ENCODE measurements at places on chromosomes 1 and 21.

GRCh38 chr1:12128120-12128519 is 38.7 kb upstream of the TNFRSF1B start:
- no peak for DNase-seq

- DNase-seq, result no peak
Observed at GRCh38 chr1:220954321-220955075, 75.3 kb downstream of the HLX start.

DNA sequence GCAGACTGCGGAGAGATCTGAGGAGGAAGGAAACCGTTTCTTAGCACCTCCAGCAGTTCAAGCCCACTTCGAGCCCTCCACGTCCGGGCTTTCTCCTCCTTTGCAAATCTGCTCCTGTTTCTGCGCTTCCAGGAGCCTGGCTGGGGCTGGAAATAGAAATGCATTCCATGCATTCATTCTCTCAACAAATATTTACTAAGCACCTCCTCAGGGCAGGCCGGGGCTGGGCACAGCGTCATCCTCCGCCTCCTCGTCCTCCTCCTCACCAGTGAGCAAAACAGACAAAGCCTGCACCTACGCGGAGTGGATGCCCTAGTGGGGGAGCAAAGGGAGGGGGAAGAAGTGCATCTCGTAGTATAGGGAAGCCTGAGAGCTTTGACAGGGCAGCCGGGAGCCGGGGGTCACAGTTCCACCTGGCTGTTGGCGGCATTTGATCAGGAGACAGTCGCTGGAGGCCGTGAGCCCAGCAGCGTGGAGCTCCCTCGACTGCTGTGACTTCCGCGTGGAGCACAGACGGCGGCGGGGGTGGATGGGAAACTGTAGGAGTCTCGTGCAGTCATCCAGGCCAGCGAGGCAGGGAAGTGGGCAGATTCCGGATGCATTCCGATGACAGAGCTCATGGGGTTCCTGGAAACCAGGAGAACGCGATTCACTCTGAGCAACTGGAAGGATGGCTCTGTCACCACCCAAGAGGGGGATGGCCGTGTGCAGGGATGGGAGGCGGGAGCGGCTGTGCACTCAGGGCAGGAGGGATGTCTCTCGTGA is 93.5 kb downstream of the SIK1 start:
- DNase-seq, result no peak

- no peak for DNase-seq
Observed at GRCh38 chr1:156844102-156844501, 14.8 kb downstream of the INSRR start.

DNA sequence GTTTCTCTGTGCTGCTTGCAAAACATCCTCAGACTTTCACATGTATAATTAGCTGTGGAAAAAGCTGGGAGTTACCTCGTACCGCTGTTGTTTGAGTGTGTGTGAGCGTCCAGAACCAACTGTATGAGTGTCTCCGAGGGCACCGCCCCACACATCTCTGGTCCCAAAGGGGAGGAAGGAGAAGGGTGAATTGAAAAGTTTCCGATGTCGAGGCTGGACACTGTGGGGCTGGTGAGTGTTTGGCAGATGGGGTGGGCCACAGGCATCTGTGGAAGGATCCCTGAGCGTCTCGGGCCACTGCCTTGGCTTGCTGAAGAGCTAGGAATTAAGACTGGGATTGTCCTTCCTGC is 1.2 kb downstream of the ATP2B4 start:
- no peak for DNase-seq

DNA sequence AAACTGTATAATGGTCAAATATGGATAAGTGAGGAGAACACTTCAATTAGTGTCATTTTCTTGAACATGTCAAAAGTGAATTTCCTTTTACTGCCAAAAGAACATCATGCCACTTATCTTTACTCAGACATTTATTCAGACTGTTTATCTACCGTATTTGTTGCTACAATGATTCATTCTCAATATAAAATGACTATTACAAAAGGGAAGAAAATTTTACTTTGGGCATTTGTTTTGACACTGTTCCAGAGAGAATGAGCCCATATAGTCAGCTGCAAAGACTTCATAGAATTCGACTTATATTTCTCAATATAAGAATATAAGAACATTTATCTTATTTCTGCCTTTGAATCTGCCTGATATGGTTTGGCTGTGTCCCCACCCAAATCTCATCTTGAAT is 1699.1 kb downstream of the BRINP3 start:
- no peak for DNase-seq

- no peak for DNase-seq
Observed at GRCh38 chr1:32431736-32432400, 33.0 kb upstream of the ZBTB8B start.

DNA sequence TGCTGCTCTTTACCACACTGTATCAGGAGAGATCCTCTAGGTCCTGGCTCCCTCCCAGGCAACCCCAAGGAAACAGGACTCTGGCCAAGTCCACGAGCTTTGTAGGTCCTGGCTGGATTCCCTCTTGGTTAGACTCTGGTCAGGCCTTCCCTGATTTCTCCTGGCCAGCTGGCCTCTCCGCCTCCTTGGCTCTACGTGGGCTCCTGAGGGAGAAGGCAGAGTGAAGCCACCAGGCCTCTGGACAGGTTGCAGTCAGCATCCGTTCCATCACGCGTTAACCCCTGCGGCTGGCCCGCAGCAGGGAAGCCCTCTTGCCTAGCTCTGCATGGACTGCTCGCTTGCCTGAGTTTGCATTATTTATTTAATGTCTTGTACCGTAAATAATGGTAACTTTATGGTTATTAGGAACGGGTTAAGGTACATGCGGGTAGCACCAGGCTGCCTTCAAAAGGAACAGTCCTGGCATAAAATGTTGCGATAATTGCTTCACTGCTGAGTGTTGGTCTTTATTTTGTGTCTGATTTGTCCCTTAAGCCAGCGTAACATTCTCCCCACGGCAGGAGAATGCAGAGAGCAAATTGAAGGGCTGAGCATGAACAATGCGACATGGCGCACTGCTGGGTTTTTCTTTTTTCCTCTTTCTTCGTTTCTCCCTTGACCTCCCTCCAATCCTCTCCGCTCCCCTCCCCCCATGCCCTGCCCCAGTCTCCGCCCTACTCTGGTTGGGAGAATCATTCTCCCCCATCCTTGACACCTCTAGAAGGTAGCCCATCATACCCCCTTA is 100.3 kb downstream of the RNF220 start:
- no peak for DNase-seq

DNA sequence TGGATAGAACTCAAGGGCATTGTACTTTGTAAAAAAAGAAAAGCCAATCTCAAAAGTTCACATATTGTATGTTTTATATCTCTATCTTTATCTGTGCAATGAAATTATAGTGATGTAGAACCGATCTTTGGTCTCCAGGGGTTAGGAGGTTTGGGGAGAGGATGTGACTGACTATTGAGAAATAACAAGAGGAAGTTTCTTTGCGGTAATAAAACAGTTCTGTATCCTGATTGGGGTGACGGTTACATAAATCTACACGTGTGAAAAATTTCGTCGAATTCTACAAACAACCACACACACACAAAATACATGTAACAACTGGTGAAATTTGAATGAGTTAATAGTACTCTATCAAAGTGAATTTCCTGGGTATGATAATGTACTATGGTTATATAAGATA is 10.6 kb upstream of the OR2T33 start:
- DNase-seq, result no peak

GRCh38 chr1:110627764-110628163 is 21.6 kb upstream of the KCNA2 start:
- no peak for DNase-seq

GRCh38 chr1:184260382-184260781 is 126.4 kb upstream of the C1orf21 start:
- DNase-seq, result no peak

DNA sequence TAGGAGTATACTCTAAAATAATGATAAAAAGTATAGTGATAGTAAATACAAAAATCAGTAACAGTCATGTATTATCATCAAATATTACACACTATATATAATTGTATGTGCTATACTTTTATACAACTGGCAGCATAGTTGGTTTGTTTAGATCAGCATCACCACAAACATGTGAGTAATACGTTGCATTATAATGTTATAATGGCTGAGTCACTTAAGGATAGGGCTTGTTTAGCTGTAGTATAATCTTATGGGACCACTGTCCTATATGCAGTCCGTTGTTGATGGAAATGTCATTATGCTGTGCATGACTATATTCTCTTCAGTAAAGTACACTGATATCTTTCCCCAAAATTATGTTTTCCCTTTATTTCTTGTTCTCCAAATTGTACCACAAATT is 92.8 kb downstream of the LYPLAL1 start:
- no peak for DNase-seq

DNA sequence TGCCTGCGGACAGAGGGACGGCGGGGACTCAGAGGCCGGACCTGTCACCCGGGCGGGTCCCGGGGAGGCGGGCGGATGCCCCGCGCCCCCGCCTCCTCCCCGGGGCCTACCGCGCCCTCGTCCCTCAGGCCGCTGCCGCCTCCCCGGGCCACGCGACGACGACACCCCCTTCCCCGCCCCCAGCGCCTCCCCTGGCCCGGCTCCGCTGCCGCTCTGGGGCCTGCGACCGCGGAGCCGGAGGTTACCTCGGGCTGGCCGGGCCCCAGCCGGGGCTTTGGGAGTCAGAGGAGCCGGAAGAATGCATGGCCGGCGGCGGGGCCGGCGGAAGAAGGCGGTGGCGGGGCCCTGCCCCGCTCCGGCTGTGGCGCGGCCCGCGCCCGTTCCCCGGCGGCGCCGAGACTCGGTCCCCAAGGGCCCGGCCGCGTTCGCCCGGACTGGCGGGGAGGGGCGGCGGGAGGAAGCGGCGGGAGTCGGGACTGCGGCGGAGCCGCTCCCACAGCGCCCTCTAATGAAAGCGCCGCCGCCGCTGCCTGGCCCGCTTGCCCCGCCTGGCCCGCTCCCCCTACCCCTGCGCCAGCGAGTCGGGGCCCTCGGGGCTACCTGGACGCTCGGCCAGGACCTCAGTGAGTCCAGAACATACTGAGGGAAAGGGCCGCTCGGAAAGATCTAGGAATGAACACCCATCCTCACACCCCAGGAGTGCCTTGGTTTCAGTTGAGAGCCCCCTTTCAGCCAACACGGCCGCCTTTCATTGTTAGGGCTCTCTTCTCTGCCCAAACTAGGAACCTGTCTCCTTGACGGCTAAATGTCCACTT is at the start of gene LPGAT1:
Gene LPGAT1 (minus strand): TSS at position 436 of the 815 bp plus-strand sequence. CDS start 1,467 bp downstream, outside the sequence.
- DNase-seq, result peak; percentile 73

- peak; percentile 45 for DNase-seq
Observed at GRCh38 chr21:37564341-37564923, 197.9 kb downstream of the DYRK1A start.

- DNase-seq, result no peak
Observed at GRCh38 chr1:218633238-218633988, 288.3 kb downstream of the TGFB2 start.

DNA sequence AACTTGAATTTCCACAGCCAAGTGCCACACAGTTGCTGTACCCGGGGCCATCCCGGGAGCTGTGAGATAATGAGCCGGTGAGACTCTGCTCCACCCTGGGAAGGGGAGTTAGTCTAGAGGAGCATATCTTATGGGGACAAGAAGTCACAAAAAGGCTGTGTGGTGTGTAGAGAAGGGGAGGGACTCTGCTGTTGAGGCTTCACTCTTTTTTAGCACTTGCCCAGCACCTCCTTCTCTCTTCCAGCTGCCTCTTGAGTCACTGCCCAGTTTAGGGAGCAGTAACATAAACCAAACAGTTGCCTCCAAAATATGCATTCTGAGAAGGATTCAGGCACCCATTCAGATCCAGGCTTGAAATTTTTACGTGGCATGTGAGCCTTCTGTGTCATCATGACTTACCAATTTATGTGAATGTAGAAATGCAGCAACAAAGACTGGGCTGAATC is 744 bp upstream of the WDR26 start:
- peak; percentile 34 for DNase-seq

DNA sequence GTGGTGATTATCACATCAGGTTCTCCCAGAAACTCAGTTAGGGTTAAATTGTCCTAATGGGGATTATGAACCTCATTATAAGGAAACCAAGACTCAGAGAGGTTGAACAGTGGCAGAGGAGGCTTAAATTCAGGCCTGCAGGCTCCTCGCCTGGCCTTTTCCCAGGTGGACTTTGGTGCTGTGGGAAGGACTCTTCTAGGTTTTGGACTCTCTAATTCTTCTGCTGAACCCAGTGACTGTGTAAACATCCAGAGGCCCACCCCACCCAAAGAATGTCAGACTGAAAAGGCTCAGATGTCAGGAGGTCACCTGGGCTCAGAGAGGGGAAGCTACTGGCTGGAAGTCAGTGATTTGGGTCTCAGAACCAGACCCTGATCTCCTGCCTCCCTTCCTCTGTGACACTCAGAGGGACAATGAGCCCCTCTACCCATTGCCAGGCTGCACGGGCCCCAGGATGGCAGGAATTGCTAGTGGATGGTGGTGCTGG is 2.5 kb downstream of the ZNF362 start:
- DNase-seq, result no peak

DNA sequence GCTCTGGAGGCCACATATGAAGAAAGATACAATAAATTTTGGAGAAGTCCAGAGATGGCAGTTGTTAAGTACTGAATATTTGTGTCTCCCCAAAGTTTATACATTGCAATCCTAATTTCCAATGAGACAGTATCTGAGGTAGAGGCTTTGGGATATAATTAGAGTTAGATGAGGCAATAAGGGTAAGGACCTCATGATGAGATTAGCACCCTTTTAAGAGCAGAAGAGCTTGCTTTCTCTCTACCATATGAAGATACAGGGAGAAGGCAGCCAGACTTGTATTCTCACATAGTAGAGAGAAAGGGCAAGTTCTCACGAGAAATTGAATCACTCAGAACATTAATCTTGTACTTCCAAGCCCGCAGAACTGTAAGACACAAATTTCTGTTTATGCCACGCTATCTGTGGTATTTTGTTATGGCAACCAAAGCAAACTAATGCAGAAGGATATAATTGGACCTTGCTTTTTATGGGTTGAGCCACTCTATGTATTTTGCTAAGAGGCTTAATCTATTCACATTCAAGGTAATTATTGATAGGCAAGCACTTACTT is 430.1 kb downstream of the KCNT2 start:
- DNase-seq, result no peak

GRCh38 chr1:166972193-166972592 is 3.1 kb downstream of the ILDR2 start:
- no peak for DNase-seq

GRCh38 chr1:83716641-83717040 is 282.3 kb downstream of the TTLL7 start:
- DNase-seq, result no peak

DNA sequence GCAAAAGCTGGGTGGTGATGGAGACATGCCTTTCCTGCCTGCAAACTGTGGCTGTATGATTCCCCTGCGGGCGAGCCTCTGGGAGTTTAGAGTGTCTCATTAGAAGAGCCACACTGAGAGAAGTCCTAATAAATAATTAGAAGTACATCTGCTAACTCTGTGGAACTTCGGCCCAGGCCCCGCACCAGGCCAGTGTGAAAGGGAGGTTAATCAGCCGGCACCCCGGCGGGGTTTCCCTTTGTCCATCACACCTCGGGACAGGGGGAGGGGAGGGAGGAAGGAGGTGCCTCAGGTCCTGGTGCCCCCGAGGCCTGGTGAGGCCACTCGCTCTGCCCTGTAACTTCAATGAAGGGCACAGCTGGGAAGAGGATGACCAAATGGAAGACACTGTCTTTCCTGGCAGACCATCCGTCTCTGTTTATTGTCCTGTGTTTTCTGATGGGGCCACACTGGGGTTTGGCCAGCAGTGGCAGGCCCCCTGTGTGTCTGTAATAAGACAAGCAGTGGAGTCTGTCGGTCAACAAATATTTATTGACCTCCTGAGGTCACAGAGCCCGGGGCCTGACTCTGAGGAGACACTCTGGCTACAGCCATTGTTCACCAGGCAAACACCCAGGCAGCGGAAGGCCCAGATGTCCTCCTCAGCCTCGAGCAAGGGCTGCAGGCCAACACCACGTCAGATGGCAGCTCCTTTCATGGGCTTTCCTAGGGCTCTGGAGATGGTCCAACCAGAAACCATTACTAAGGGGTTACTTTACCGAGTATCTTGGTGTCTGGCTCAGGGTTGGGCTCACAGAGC is 267.5 kb upstream of the RAB4A start:
- no peak for DNase-seq
